ENCODE measurements at places on chromosomes 2 and 18.
A peak's percentile ranks its signal among the peaks of the same experiment; 100 is the strongest.

GRCh38 chr2:26717362-26717761 is 24.8 kb downstream of the KCNK3 start:
- no peak for DNase-seq

GRCh38 chr2:216242365-216242764 is 129.9 kb downstream of the MARCHF4 start:
- DNase-seq: no peak

DNA sequence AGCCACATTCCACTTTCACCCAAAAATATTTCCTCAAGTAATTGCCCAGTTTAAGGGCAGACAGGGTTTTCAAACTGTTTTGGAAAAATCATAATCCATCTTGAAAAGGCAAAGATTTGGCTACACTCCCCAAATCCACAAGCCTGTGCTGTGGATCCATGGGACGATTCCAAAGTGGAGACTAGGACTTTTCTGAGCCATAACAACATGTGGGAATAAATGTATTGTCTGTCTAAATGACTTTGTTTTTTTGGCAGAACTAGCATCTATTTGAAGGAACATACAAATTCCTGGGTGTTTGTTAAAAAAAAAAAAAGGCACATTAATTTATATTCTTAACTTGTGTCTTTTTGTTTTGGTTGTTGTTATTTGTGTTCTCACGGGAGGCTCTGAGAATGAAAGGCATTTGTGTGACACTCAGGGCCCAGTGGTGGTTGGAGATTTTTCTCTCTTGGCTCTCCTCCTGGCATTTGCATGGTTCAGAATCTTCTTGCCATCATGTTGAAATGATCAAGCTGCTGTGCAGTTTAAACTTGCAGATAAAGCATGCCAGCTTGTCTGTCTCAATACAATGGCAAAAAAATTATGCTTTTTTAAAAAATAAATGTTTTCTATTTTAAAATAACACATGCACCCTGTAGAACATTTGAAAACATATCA is 277.4 kb downstream of the EN1 start:
- no peak for DNase-seq

GRCh38 chr2:147181351-147182029 is 663.3 kb upstream of the ACVR2A start:
- no peak for DNase-seq

- DNase-seq: no peak
These were observed 32.0 kb upstream of the NYAP2 start for GRCh38 chr2:225367482-225367881.

DNA sequence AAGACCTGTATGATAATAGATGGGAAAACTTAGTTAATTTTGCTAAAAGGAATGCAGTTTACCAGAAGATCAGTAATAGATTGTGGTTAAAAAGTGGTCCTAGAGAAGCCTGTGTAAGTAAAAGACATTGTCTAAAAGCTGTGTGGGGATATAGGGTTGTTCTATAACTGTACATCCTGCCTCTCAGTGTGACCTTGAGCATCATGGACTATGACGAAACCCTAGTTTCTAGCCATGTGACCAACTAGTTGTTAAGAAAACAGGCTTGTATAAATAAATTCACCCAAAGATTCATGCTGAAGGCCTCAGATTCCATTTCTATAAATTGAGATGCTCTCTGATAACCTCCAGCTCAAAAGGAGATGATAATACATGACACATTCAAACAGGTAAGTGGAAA is 160.7 kb downstream of the IKZF2 start:
- no peak for DNase-seq

DNA sequence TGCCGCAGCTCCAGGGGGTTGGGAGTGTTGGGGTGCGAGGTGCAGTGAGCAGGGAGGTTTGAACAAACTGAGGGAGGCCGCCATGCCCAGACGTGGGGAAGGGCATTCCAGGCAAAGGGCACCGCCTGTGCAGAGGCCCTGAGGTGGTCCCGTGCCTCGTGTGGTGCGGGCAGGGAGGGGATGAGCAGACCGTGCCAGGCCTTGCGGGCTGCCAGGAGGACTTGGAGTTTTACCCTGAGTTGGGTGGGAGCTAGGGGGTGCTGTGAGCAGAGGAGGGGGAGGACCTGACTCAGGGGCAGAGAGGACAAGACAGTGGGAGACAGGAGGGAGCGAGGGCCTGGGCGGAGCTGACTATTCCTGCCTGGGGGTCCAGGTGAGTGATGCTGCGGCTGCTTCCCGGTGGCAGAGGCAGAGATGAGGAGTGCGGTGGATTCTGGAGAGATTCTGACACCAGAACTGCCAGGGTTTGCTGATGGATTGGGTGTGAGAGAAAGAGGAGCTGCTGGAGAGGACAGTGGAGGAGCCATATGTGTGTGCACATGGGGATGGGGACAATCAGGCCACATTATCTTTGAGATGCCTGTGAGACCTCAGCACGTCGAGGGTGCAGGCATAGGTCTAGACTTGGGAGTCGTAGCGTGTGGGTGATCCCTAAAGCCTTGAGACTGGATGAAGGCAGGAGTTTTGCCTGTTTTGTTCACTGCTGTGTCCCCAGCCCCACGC is 23.4 kb downstream of the ZAP70 start:
- DNase-seq: no peak

DNA sequence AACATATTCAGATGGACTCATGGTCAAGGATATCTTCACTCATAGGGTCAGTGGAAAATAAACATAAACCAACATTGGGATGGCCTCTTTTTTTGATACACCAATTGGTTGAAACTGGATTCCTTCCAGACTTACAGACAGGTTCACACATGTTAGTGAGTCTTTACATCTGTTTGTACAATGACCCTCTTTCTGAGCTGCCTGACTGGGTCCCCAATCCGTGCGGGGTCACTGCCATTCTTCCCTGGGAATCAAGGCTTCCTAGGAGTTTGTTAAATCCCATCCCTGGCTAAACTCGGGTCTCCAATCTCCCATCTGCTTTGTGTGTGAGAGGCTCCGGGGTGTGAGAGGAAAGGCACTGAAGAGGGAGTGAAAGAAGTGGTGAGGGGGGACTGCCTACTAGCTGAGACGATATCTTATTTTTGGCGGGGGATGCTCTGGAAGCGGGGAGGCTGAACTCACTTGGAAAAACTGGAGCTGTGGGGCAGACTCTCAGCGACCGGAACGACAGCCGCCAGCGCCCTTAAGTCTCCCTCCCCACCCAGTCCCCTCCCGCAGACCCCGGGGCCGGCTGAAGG is 487 bp downstream of the STARD6 start:
- DNase-seq: no peak

- DNase-seq: no peak
These were observed 149.1 kb upstream of the MGAT5 start for GRCh38 chr2:134104754-134105153.

- no peak for DNase-seq
These were observed 926.2 kb downstream of the TSN start for GRCh38 chr2:122681626-122682025.

GRCh38 chr18:43046322-43046721 is 69.2 kb downstream of the RIT2 start:
- no peak for DNase-seq

DNA sequence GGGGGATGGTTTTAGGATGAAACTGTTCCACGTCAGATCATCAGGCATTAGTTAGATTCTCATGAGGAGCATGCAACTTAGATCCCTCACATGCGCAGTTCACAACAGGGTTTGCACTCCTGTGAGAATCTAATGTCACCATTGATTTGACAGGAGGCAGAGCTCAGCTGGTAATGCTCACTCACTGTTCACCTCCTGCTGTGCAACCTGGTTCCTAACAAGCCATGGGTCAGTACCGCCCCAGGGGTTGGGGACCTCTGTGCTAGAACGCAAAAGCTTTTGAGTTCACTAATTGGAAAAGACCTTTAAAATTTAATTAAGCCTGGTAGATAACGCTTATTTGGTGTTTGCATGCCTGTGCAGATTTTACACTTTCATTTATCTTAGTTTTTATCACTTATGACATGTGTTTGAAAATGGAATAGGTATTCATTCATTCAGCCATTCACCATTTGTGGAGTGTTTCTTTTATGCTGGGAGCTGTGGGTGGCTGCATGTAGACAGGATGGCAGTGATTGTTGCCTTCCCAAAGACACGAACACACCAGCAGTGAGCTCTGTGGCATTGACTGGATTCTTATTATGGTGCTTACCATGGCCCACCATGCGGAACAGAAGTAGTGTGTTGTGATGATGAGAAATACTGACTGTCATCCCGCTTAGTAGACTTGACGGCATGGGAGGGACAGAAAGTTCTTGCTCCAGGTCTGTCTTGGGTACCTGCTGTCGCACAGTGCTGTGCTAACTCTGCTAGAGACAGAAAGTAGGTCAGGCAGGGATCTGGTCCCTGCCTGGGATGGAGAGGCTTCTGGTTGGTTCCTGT is 6.4 kb downstream of the RAB31 start:
- DNase-seq: no peak

GRCh38 chr2:225207043-225207442 is 164.8 kb upstream of the DOCK10 start:
- DNase-seq: no peak

- no peak for DNase-seq
These were observed 118.6 kb upstream of the SERPINE2 start for GRCh38 chr2:224157655-224158054.

- DNase-seq: no peak
These were observed 106.3 kb upstream of the CD302 start for GRCh38 chr2:159904127-159904958.

- peak; percentile 8 for DNase-seq
These were observed 19.0 kb downstream of the AQP12B start for GRCh38 chr2:240663546-240664190.

- no peak for DNase-seq
These were observed 28.0 kb downstream of the KCNK3 start for GRCh38 chr2:26720322-26721114.

DNA sequence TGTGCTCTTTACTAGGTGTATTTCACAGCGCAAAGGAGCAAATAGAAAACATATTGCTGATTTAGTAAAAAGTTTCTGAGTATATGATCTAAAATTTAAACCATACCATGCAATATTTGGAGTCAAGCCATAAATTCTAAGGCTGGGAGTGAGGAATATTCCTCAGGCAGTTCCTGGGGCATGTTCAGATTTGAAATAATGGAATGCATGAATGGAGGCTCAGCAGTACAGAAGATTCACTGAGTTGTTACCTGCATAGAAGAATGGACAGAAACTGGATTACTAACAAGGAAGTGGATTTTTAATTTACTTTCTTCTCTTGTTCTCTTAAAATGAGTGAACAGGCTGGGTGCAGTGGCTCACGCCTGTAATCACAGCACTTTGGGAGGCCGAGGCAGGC is 441.0 kb upstream of the MAP2 start:
- no peak for DNase-seq

GRCh38 chr2:145769011-145769716 is 1249.2 kb upstream of the ZEB2 start:
- DNase-seq: no peak

DNA sequence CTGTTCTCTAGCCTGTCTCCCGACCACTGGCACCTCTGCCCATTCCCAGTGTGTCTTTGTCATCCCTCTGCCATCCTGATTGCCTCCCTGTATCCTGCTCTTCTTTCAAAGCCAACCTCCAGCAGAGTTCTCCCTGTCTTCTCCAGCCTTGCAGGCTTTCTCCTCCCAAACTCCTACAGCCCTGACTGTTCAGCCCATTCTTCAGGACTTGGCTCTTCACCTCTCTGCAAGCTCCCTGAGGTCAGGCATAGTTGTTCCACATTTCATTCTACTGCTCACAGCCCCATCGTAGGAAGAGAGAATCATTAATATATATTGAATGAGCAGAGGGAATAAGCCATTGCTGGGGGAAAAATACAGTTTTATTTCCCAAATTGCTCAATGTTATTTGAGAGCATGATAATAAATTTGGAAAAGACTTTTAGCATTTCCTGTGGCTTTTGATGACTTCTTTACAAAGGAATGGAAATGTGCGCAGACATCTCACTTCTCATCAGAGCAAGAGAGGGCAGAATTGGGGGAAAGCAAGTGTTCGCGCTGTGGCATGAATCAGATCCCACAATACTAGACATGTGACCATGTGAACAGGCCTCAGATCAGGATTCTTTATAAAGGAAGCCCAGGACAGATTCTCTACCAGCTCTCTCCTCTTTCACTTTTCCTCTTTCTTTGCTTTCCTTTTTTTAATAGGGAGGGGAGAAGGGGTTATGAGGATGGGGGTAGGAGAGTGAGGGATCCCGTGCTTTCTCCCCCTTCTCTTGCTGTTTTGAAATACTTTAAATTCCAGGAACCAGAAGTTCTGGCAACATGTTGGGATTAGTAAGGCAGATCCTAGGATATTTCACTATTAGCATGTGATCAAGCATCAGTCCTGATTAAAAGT is 37.4 kb downstream of the EPAS1 start:
- no peak for DNase-seq

GRCh38 chr2:179098080-179098689 is 48.2 kb upstream of the CCDC141 start:
- DNase-seq: no peak

GRCh38 chr18:11943551-11943950 is 35.4 kb upstream of the MPPE1 start:
- DNase-seq: no peak

GRCh38 chr18:54127759-54128378 is 96.6 kb downstream of the MBD2 start:
- peak; percentile 70 for DNase-seq

DNA sequence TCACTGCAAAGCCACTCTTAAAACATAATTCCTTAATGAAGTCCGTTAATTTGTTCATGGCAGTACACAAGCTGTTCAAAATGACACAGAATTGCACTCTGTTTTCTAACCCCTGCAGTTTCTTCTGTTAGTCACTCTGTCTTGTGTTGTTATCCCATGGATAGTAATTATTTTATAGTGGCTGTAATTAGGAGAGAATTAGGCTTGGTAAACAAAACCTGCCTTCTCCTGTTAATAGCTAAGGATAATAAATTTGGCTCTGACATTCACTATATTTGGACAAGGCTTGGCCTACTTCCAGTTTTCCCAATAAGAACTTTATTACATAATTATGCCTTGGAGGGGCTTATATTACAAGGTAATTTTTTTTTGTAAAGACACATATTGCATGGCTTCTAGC is 330.3 kb upstream of the FIGN start:
- no peak for DNase-seq

- DNase-seq: no peak
These were observed 68.4 kb downstream of the MCFD2 start for GRCh38 chr2:46847185-46847710.

DNA sequence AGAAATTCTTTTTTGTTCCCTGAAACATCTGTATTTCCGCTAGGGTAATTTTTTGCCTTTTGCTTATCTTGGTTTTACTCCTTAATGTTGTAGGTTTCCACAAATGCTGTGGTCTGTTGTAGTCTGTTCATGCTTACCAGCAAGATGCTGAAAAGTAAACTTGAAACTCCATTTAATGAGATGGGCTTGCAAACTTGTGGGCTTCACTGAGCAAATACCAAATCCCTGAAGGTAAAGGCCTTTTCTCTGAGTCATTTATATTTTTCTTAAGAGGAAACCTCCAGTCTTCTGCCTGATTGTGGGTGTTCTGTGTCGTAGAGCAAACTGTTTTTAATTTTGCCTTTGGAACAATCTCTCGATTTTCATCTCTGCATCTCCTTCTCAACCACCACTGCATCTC is 9.3 kb downstream of the SP140 start:
- no peak for DNase-seq

DNA sequence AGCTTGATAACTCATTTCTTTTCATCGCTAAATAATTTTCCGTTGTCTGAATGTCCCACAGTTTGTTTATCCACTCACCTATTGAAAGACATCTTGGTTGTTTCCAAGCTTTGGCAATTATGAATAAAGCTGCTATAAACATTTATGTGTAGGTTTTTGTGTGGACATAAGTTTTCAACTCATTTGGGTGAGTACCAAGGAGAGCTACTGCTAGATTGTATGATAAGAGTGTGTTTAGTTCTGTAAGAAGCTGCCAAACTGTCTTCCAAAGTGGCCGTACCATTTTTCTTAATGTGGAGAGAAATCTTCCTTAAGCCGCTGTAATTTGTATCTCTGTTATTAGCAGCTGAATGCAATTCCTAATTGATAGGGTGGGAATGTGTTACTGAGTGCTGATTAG is 11.4 kb upstream of the CTIF start:
- no peak for DNase-seq
